Motor neuron (in vitro differentiated cells): ENCODE measurements at places on chromosomes 7 and 10.

DNA sequence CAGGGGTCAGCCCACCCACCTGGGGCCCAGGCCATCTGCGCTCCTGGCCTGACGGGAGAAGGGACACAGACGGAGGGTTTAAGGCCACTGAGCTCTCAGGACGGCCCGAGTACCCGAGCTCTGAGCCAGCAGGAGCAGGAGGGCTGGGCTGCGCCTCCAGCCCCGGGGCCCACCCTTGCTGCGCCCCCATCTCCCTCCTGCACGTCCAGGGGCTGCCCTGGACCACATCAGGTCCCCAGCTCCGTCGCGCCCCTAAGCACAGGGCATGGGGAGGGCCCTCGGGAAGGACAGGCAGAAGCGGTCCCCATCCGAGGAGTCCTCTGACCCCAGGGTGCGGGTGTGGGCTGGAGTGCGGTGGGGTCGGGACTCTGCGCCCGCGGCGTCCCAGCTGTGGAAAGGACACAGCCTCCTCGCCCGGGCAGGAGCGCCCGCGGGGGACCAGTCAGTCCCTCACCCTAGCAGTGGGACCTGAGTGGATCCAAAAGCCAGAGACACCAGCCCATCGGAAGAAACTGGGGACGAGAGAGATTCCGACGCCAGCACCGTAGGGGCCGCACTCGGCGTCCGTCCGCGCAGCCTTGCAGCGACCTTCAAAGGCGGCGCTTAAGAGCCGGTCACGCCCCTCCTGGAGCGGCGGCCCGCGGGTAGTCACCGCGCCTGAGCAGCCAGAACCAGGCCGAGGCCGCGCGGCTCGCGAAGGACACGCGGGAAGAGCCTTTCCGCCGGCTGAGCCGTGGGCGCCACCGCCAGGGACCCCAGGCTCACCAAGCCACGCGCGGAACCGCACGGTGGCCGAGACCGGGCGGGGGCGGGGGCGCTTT, 15.9 kb downstream of the CAMK2B start:
- peak; percentile 93 for ATAC-seq

- no peak for ATAC-seq
Observed at GRCh38 chr10:20877986-20878983, 18.8 kb downstream of the NEBL start.

- no peak for ATAC-seq
Observed at GRCh38 chr7:1845536-1846311, 175.6 kb downstream of the ELFN1 start.

DNA sequence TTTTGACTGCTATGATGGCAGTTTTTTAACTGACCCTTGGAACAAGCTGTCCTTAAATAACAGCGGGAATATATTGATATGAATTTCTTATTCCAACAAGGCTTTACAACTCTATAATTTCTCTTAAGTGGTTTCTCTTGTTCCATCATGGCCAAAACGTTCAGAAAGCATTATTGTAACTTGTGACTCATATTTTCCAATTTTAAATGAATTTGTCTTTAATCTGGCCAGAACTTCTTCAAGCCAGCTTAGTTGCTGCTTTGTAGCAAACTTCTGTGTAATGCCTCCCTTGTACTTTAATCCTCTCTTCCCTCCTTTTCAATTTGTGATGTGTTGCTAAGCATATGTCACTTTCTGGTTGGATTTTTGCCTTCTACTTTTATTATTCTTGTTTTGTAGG, 271.9 kb downstream of the KIF20B start:
- ATAC-seq: no peak

DNA sequence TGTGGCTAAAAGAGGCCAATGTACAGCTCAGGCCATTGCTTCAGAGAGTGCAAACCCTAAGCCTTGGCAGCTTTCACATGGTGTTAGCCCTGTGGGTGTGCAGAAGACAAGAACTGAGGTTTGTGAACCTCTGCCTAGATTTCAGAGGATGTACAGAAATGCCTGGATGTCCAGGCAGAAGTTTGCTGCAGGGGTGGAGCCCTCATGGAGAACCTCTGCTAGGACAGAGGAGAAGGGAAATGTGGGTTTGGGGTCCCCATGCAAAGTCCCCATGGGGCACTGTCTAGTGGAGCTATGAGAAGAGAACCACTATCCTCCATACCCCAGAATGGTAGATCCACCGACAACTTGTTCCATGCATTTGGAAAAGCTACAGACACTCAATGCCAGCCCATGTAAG, 12.4 kb downstream of the SORCS1 start:
- no peak for ATAC-seq

DNA sequence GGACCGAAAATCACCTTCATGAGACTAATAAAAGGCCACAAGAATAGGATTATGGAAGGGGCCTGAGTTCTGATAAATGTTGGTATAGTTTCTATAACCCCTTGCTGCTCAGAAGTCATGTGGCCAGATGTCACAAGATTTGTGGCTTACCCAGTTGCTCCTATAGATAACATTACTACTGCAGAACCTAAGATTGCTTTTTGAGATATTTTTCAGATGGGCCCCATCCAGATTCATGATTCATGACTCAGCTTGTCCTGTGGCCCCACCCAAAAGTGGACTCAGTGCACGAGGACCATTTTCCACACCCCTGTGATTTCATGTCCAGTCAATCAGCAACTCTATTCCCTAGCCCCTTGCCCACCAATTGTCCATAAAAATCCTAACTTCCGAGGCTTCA, 209.0 kb downstream of the ACTR3B start:
- no peak for ATAC-seq

DNA sequence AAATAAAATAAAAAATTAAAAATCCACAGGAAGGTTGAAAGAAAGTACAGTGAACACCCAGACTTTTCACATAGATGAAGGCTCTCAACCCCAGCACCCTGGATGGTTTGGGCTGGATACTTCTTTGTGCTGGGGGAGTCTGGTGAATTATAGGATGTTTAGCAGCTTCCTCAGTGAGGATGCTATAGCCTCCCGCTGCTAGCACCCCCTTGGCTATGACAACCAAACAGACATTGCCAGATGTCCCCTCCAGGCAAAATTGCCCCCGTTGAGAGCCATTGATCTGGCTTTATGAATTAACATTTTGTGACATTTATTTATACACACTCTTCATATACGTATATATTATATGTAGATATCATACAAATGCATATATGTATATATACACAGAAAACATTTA, 21.6 kb downstream of the SMKR1 start:
- ATAC-seq: no peak

DNA sequence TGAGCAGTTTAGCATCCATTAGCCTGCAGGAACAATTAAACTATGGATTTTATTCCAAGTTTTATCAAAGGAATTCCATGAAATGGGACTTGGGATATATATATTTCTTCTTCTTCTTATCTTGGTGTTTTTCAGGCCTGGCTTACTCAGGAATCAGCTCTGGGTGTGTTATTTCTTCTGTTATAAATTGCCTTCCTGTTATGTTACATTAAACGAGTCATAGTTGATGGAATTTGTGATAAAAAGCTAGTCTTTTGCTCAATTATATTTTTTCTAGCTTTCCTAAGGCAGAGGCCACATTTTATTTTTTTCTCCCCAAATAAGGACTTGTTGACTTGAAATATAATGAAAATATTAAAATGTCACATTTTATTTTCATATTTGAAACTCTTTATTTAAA, 141.3 kb downstream of the EPC1 start:
- ATAC-seq: no peak

- no peak for ATAC-seq
Observed at GRCh38 chr10:11097686-11098085, 80.0 kb downstream of the CELF2 start.

GRCh38 chr7:70595370-70595754, 536.6 kb upstream of the GALNT17 start:
- peak; percentile 40 for ATAC-seq

DNA sequence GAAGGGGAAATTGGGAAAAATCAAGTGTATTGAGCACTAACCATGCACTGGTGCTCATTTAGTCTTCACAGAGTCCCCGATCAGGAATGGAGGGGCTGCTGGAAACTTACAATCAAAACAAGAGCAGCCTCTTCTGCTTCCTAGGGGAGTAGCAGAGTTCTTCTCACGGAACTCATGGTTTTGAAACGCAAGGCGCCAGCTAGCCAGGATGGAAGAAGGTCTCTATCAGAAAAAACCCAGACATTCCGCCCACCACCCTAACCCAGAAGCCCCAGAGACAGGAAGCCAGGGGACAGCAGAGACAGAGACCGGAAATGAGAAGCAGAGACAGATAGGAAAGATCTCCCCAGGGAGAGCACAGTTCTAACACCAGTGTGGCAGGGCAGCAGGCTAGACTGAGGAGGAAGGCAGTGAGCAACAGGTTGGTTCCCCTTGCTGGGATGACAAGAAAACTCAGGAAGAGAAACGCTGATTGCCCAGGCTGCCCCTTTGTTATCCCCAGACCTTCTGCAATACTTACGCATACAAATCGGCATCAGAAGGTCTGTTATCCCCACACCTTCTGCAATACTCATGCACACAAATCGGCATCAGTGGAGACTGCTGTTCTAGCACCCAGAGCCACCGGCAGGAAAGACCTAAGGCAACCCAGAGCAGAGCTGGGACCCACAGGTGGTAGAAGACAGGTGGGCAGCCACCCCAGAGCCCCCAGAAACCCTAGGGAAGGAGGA, 99.2 kb downstream of the CPXM2 start:
- no peak for ATAC-seq

DNA sequence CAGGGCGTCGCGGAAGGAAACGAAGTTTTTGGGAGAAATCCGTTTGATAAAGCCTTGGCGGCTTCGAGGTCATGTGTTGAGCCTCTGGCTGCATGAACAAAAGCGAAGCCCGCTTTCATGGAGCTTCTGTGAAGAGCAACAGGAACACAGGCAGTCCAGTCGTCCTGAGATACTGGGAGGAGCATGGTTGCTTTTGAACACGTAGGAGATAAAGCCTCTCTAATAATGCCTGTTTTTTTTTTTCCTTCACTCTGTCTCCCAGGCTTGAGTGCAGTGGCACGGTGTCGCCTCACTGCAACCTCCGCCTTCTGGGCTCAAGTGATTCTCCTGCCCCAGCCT, 473 bp upstream of the ZNF32 start:
- peak; percentile 10 for ATAC-seq

DNA sequence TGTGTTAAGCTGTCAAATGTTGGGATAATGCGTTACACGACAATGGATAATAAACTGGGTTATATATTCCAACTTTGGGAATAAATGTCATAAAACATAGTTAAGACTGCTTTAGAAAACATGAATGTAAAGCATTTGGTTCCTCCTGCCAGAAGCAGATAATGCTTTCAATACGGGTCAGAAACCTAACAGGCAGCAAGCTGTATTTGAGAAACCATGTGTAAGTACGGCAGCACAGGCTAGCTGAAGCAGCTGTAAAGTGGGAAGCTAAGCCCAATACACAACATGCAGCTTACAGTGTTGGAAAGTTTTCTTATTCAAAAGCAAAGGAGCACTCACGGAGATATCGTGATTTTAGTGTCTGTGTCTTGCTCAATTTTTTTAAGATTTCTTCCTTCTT, 46.5 kb downstream of the MALSU1 start:
- ATAC-seq: no peak

- no peak for ATAC-seq
Observed at GRCh38 chr10:62632071-62632809, 172.3 kb upstream of the ADO start.

DNA sequence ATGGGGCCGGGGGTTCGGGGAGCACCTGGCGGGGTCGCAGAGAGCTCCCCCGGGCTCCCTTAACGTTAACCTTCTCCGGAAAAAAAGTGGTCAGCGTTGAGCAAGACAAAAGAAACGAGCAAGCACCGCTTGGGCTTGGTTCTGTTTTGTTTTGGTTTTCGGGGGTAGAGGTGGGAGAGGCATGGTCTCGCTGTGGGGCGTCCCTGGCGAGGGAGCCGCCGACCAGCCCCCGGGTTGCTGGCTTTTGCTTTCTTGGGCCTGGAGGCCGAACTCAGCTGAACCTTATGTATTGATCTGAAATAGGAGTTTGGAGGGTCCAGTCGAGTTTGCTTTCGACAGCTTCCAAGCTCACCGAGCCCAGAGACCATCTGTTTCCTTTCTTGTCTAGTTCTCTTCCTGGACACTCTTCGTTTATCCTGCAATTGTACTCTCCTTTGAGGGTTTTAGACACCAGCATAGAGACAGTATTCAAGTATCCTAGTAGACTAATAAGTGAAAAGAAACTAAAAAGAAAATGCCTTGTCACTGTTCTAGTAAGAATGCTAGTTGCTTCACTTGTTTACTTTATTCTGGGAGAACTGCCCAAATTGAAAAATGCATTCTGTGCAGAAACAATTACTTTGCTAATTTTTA, 980 bp downstream of the FHIP2A start:
- peak; percentile 48 for ATAC-seq

- no peak for ATAC-seq
Observed at GRCh38 chr10:116985611-116986010, 19.4 kb downstream of the SHTN1 start.

DNA sequence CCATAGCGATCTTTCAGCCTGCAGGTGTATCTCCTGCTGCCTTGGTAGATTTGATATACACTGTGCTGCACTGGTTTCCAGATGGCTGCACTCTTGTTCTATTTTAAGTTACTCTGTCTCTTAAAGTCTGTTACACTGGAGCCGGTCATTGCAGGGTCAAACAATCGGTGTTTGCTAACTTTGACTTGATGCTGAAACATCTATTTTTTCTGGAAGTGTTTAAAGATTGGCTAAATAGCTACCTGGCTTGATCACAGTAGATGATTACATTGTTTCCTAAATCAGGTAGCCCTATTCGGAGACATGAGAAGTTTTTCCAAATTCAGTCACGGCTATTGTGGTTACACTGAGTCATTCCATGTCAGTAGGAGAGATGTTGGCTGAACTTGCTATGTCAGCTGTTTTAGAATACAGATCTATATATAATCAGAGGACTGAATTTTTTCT, 574.8 kb downstream of the ETV1 start:
- peak; percentile 16 for ATAC-seq

DNA sequence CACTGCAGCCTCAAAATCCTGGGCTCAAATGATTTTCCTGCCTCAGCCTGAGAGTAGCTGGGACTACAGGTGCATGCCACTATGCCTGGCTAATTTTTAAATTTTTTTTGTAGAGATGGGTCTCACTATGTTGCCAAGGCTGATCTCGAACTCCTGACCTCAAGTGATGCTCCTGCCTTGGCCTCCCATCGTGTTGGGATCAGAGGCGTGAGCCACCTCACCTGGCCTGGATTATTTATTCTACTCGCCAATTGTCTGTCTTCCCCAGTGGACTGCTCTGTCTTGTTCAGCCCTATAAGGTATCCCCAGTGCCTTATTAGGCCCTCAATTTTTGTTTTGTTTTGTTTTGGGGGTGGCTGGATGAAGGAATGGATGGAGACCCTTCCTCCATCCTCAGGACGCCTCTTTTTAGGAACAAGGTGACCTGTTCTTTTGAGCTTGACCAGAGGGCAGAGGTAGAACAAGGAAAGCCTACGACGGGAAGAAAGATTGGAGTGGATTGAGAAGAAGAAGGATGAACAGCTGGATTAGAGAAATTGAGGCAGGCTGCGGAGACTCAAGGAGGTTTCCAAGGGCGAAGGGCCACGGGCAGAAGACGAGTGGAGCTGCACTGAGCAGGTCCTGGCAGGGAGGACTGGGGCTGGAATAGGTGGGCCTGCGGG, 541 bp upstream of the DENND10 start:
- ATAC-seq: peak; percentile 60

DNA sequence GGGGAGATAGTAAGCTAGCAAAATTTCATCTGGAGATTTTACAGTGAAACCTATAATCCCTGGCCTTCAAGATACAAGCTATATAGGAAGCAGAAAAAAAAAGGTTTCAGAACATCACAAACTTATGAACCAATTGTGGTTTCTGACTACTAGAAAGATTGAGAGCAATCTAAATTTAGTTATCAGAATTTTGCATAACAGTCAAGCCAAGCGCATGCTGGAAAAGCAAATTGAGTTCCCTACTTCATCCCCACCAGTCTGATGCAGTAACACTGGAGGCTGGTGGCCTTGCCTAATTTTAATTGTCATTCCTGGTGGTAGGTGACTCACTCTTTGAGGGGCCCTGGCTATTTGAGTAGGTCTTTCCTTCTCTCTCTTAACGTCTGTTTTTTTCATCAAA, 46.3 kb upstream of the ELMO1 start:
- ATAC-seq: no peak
